ENCODE measurements at places on chromosomes 7 and 10. TPM values are rescaled to one million over a fixed set of nuclear protein-coding genes. Genes with fewer than 3 reads are reported as not detected.

- no peak for DNase-seq
Observed at GRCh38 chr7:106658316-106659165, 2.4 kb downstream of the CCDC71L start.

DNA sequence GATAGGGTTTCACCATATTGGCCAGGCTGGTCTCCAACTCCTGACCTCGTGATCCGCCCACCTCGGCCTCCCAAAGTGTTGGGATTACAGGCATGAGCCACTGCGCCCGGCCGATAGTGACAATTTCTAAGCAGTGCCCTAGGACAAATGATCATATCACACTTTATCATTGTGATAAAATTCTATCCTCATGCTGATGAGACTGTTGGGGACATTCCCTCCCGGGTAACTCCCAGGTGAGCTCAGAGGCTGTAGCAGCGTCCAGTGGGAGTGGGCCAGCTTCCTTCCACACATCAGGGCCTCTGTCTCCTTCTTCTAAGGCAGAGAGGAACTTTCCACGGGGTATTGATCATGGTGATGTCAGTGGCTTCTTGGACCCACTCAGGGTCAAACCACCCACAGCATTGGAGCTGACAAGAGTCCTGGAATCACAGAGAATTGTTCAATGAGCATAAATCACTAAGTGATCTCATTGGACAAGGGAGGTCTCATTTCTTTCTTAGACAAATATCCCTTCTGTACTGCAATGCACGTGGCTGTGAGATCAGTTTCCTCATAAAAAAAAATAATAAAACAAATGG, 256.1 kb downstream of the KLF6 start:
- DNase-seq: no peak

DNA sequence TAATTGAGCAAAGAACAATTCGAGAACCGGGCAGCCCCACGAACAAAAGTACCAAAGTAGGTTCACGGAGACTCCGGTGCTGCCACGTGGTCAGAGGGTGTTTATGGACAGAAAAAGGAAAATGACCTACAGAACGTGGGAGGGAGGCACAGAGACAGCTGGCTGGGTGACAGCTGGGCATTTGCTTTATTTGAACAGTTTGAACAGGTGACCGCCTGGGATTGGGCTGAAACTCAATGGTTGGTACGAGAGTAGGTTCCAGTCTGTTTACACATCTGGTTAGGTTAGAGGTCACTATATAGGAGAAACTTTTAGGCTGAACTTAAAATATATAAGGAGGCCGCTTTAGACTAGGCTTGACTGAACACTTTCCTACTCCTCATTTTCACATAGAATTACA, 50.6 kb upstream of the CELF2 start:
- DNase-seq: no peak

GRCh38 chr7:151951672-151952338, 4.4 kb upstream of the GALNTL5 start:
- DNase-seq: no peak

DNA sequence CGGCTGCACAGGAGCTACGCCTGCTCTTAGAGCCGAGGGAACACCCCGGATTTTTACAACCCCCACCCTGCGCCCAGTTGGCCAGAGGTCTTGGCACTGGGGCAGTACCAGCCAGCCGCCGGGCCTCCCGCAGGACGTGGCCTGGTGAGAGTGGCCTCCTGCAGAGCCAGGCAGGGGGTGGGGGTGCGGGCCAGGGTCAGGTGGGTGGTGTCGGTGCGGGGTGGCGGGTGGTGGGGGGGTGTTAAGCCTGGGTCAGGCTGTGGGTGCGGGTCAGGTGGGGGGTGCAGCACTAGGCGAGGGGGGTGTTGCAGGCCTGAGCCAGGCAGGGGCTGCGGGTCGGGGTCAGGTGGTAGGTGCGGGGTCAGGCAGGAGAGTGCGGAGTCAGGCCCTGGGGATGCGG, 647 bp downstream of the ECHS1 start:
- DNase-seq: no peak

DNA sequence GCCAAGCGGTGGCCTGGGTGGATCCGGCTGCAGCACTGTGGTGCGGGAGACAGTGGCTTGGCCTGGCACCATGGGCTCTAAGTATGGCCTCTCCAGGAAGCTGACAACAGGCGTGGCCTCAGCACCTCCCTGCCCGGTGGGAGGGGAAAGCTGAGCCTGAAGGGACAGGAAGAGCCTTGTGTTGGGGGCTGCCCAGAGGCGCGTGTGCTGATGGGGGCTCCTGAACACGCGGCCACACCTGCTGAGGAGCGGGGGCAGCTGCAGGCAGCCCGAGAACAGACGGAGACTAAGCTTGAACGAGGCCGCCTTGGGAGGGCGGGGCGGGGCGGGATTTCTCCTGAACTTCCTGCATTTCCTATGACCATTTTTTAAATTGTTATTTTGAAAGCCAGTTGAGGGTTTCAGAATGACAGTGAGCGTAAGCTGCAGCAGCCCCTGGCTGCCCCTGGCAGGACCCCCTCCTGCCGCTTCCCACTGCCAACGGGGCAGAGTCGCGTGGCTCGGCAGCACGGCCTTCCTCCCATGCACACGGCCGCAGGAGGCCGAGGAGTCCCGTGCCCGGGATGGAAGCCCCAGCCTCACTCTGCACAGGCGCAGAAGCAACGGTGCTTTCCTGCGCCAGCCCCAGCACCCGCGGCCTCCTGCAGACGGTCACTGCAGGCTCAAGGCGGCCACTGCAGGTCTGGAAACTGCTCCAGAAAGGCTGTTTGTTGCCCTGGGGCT, 43.2 kb downstream of the DPYSL4 start:
- no peak for DNase-seq

- DNase-seq: no peak
Observed at GRCh38 chr7:114508086-114508485, 93.5 kb downstream of the FOXP2 start.

- no peak for DNase-seq
Observed at GRCh38 chr7:16708980-16709379, 44.6 kb upstream of the TSPAN13 start.

DNA sequence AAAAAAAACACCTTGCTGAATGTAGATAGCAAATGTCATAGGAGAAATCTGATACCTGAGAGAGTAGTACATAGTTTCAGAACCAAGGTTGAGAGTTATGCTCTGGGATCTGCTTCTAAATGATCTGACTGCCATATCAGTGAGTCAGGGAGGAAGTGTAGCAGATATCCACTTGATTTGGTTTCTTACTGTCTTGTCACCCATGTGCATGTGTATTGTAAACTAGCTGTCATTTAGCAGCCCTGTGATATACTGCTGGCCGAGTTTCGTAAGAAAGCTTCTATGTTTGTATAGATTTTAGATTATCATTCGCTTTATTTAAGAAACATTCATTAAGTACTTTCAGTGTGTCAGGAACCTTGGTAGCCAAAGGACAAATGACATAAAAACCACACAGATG, 42.0 kb downstream of the SP4 start:
- no peak for DNase-seq

GRCh38 chr7:129780974-129781927, 169.7 kb downstream of the NRF1 start:
- DNase-seq: no peak

GRCh38 chr7:27205325-27206280, 5.7 kb upstream of the HOXA13 start:
- no peak for DNase-seq

- DNase-seq: no peak
Observed at GRCh38 chr7:76129836-76130235, 71.9 kb upstream of the SRRM3 start.

- no peak for DNase-seq
Observed at GRCh38 chr7:139711991-139712743, 65.6 kb downstream of the HIPK2 start.

DNA sequence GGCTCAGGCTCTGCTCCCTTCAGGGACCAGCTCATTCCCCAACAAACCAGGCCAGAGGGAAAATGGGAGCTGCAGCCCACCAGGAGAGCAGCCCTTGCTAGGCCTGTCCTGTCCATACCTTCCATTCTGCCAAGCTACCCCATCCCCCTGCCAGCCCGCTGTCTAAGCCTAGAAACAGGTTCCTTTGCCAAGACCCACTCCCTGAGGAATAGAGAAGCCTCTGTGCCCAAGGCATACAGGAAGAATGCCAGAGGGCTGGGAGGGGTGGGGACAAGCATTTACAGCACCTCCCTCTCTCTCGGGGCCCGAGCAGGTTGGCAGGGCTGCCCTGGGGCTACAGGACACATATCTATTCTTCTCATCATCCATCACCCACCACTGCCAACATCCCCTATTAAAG, 178.3 kb downstream of the GRID1 start:
- no peak for DNase-seq

GRCh38 chr10:71134732-71135211, 77.6 kb upstream of the UNC5B start:
- DNase-seq: no peak

GRCh38 chr10:119042169-119042568, 12.7 kb downstream of the NANOS1 start:
- DNase-seq: no peak

DNA sequence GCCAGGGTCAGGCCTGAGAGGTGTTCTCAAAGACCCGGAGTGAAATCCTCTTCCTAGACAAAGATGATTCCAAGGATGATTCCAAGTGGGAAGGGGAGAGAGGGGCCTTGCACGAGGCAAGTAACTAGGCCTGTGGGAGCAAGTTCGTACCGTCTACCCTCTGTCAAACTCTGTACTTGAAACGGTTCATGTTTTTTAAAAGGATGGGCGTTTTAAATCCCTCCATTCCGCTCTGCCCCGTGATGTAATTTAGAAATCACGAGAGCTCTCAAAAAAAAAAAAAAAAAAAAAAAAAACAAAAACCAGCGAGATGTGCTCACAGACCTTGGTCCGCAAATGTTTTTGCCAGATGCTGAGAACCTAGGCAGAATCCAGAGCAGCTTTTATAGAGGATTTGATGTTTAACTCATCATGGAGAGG, 114.7 kb upstream of the CARD11 start:
- DNase-seq: no peak

- no peak for DNase-seq
Observed at GRCh38 chr10:6161921-6162320, 40.8 kb upstream of the PFKFB3 start.

DNA sequence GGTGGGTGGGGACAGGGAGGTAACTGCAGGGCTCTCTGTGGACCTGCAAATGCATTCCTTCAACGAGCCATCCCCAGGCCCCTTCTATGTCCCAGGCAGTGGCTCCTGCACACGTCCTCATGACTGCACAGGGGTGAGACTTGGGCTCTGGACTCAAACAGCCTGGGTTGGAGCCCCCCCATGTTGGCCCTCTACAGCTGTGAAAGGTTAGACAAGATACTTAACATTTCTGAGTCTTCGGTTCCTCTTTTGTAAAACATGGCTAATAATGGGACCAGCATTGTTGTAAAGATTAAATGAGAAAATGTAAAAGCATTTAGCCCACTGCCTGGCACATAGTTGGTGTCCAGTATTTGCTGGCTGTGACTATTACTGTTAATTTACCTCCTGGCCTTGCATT, 41.8 kb downstream of the CHST3 start:
- peak; percentile 14 for DNase-seq

ACTL6B gene
- total RNA-seq: not detected

TFEC gene
- total RNA-seq: 1.2 TPM

ARMC3 gene
- total RNA-seq: not detected

ZNF503 gene
- total RNA-seq: 6.8 TPM

ABCF2 gene
- 23.9 TPM for total RNA-seq

FBH1 gene
- 83.0 TPM for total RNA-seq

GIMAP6 gene
- total RNA-seq: 29.9 TPM

FAM25A gene
- not detected for total RNA-seq
